Cardiac septum (tissue), 1 donor: ENCODE measurements at places on chromosomes 11 and 22. TPM values are rescaled to one million over a fixed set of nuclear protein-coding genes. Genes with fewer than 3 reads are reported as not detected.

- DNase-seq, result no peak
These were observed 10.1 kb downstream of the STIM1 start for GRCh38 chr11:3865388-3866193.

- no peak for DNase-seq
These were observed 5.4 kb downstream of the FDX1 start for GRCh38 chr11:110434952-110435779.

- DNase-seq, result no peak
These were observed 23.6 kb downstream of the HIRA start for GRCh38 chr22:19407649-19408606.

DNA sequence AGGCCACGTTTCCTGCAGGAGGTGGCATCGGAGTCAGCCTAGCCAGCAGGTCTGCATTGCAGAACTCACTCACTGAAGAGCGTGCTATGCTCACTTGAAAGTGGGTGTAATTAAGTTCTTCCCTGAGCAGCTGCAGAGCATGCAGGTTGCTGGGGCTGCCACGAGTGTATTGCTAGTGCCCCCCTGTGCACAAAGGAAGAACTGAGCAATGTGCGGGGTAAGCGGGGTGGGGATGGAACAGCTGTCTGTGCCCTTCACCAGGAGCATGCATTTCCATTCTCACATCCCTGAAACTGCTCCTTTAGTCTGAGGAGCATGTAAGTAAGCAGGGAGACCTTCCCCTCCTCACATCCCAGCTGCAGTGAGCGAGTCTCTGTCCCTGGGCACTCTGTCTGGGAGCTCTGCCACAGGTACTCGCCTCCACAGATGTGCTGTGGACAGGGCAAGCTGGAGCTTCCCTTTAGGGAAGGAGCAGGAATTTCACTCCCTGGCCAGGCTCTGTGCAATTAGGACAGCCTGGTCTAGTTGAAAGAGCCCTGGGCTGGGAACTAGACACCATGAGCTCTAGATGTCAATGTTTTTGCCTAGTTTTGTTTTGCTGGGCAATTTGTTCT, 1031.8 kb downstream of the NTM start:
- DNase-seq, result no peak

DNA sequence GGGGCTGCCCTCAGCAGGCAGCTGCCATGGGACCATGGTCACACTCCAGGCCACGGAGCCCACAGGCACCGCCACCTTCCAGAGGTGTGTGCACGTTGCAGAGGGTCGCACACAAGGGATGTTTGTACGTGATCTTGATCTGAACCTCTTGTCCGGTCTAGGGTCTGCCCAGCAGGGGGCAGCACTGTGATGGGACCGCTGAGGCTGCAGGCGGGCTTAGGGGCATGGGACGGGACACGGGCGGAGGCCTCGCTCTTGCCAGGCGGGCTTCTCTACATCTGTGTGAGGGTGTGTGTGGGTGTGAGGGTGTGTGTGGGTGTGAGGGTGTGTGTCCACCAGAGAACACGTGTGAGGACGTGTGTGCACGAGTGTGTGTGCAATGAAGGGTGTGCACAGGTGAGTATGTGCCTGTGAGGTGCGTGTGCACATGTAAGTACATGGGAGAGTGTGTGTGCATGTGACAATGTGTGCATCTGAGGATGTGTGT, 52.4 kb downstream of the CACNA1I start:
- no peak for DNase-seq

- DNase-seq, result no peak
These were observed 20.8 kb upstream of the IL18BP start for GRCh38 chr11:71977743-71978418.

- DNase-seq, result no peak
These were observed 63.5 kb upstream of the WNT11 start for GRCh38 chr11:76269661-76270261.

The PKP3 gene
- total RNA-seq, result 0.83 TPM

The NXF1 gene
- total RNA-seq, result 36.7 TPM

The KCNQ1OT1 gene
- 0.57 TPM for total RNA-seq

The BARX2 gene
- total RNA-seq, result not detected

DNA sequence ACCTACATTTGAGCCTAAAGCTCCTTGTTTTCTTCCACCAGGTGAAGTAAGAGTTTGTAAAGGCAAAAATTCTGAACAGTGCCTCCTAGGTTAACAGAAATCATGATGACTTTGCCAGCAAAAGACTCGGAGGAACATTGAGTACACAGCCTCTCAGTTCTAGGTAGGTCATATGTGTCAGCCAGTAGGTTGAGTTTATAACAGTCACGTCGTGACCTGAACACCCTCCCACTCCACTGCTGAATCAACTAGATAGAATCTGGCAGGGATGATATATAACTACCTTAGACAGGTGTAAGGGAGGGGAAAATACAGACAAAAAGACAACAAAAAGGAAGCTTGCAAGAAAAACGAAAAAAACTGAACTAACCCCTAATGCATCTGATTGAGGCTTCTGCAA, 12.8 kb upstream of the ASPHD2 start:
- no peak for DNase-seq

DNA sequence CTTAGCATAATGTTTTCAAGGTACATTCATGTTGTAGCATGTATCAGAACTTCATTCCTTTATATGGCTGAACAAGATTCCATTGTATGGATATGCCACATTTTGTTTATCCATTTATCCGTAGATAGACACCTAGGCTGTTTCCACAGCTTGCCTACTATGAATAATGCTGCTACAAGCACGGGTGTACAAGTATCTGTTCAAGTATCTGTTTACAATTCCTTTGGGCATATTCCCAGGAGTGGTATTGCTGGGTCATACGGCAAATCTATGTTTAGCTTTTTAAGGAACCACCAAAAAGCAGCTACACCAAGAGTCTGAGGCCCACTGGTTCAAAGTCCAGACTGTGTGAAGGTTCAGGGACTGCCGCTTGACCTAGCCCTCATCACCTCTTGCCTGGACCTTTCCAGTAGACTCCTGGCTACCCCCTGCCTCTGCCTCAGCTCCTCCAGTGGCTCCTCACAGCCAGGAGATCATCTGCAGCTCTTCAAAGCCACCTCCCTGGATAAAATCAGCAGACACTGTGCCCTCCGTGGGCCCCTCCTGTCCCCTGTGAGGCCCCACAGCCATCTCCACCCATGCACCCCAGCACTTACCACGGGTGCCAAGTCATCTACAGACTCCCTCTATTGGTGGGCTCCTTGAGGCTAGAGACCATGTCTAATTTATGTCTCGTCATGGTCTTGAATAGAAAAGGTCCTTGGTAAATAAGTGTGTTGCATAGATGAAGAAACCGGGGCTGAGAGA, 160.3 kb downstream of the MN1 start:
- no peak for DNase-seq

- DNase-seq, result no peak
These were observed 92.1 kb downstream of the PARVA start for GRCh38 chr11:12469451-12469850.

DNA sequence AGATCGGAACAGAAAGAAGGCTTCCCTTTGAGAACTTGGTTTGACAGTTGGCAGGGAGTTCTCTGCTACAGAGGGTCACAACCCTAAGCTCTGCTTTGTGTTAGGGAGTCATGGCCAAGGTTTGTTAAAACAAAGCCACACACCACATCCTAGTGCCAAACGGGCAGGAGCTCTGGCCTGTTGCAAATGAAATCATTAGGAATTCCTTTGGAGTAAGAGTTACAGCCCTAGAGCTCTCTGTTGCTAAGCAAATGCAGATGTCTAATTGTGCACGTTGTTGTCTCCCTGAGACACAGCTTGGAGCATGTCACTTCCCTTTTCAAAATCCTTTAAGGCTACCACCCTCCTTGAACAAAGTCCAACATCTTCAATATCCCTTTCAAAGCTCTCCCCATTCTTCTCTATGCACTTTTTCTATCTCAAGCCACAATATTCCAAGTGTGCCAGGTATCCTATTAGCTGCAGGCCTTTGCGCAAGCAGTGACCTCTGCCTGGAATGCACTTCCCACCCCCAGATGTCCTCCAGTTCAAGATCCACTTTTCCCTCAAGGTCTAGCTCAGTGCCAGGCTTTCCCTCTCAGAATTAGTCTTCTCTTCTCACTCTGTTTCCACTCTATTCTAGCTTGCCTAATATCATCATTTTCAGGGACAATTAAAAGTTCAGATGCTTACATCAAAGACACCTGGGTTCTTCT, 253.7 kb upstream of the POU2AF2 start:
- no peak for DNase-seq

The MMP12 gene
- not detected for total RNA-seq

- no peak for DNase-seq
These were observed 88.8 kb upstream of the BARX2 start for GRCh38 chr11:129286813-129287212.

GRCh38 chr11:74169738-74170458, 904 bp downstream of the C2CD3 start:
- DNase-seq, result no peak

GRCh38 chr11:130159657-130160497, at the start of gene ST14:
Gene ST14, plus strand, starts transcription at chr11:130159782. Its CDS starts 198 bp downstream, at chr11:130159980.
- no peak for DNase-seq

- no peak for DNase-seq
These were observed 60.4 kb downstream of the BCL2L13 start for GRCh38 chr22:17698948-17699347.

DNA sequence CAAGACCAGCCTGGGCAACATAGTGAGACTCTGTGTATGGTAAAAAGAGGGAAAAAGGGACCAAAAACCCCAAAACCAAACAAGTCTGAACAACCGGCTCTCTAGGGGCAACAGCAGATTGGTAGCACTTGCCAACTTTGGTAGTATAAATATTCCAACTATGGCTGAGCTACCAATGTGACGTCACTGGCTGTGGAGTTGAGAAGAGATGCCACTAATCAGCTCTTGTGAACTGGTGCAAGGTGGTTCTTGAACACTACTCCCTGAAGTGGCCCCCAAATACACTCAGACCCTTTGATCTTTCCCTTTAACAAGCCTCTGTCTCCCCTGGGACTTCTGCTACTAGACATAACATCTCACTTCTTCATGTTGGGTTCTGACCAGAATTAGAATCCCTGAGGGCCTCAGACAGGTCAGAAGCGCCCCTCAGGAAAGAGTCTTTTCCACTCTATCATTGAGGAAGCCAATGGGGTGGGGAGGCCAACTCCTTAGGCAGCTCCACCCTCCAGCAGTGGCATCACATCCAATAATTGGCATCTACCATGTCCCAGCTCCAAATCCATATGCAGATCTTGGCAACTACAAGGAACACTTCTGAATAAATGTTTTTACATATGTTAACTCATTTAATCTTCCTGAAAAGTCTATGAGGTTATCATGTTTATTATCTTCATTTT, 49.2 kb downstream of the RPL27A start:
- no peak for DNase-seq

- peak; percentile 43 for DNase-seq
These were observed 120.2 kb downstream of the TRIM29 start for GRCh38 chr11:120017582-120018150.

The DSCAML1 gene
- 1.2 TPM for total RNA-seq

GRCh38 chr22:33883561-33883960, 36.7 kb downstream of the LARGE1 start:
- peak; percentile 33 for DNase-seq

DNA sequence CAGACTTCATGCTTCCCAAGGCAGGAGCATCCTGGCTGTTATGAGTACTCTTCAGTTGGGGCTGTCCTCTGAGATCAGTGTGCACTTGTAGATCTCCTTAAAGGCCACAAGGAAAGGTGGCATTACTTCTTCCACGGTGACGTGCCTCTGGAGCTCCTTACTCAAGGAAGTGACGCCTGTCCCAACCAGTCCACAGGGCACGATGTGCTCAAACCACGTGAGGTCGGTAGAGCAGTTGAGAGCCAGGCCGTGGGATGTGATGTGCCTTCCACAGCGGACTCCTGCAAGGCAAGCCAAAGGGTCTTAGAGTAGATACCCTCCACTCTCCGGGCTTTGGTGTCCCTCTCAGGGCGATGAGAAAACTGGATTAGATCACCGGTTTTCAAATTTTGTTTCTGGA, 1.4 kb downstream of the LIPT2 start:
- no peak for DNase-seq

DNA sequence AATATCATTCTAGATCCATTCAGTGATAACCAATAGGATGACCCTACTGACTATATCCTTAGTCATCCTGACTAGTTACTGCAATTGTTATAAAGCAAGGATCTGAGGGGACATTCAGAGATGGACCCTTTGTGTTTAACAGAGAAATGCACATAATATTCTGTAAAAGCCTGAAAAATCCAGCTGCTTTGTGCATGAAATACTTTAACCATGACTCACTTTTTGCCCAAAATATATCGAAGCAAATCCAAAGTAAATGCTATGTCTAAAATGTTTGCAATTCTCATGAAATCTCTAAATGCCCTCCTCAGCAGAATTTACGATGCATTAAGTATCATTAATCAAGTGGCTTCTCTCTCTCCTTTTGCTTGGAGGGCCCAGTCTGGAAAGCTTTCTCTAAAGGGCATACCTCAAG, 178.8 kb upstream of the MTMR2 start:
- no peak for DNase-seq

DNA sequence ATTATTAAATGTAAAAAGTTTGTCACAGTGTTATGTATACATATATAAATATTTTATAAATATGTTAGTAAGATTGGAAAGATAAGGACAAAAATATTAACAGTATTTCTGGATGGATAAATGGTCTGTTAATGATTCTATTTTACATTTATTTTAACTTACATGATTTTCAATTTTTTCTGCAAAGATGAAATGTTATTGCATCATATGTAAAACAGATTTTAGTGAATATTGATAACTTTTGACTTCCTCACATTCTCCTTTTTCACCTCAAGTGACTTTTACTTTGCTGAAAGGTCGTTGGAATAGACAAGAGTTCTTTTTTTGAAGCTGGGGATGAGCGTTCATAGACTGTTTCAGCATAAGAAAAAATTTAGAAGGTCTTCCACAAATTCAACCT, 1554.7 kb upstream of the TENM4 start:
- no peak for DNase-seq

The RFPL2 gene
- not detected for total RNA-seq

The CHKB gene
- 49.4 TPM for total RNA-seq

The OR52E8 gene
- not detected for total RNA-seq

GRCh38 chr11:2675540-2675939, 24.3 kb downstream of the KCNQ1OT1 start:
- peak; percentile 63 for DNase-seq

GRCh38 chr11:92659793-92660192, 309.7 kb upstream of the MTNR1B start:
- DNase-seq, result no peak

DNA sequence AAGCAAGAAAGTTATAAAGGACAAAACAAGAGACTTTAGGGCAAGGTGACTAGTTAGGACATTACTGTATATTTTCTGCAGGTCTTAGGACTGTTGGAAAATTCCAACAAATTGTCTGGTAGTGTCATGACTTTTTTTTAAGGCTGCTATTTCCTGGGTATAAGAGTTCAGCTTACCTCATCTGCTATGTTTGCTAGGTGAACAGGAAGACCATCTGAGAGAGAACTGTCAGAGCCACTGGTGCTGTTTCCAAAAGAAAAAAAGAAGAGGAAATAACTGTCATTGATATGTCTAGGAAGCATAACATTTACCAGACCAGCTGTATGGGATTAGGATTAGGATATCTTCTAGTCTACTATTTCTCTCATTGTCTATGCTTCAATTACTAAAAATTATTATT, 26.3 kb upstream of the MTCH2 start:
- no peak for DNase-seq

GRCh38 chr22:27630754-27631153, 170.8 kb downstream of the MN1 start:
- DNase-seq, result no peak

GRCh38 chr11:8321876-8322275, 58.2 kb upstream of the LMO1 start:
- DNase-seq, result peak; percentile 50
